GDM1 (cell line): ENCODE measurements at places on chromosomes 6 and 20.

- no peak for DNase-seq
Observed at GRCh38 chr6:133301835-133302234, 60.7 kb downstream of the EYA4 start.

DNA sequence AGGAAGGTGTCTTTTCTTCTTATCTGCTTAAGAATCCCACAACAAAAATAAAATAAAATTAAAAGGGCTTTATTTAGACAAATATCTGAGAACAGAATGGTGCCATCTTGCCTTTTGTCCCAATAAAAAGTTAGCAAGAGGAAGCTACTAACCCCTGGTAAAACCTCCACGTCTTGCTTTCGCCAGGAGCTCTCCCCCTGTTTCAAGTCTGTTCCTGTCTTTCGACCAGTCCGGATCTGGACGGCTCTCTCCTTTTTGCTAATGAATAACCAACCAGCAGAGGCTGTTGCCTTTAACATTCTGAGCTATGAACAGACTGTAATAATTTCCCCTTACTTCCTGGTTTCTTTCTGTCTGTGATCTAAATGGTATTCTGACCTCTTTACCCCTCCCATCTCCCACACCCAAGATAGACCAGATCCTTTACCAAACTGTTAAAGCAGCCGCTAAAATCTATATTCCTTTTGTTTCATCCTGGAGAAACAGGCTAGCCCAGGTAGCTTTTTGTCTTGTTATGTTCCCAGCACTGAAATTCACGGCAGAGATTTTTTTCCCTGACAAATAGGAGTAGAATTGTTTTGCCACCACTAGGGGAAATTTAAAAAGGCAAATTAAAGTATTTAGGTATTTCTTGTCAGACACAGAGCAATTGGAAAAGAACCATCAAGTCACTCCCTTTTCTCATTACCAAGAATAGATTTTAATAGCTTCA lies at the start of gene FRK:
Gene FRK, minus strand, starts transcription at position 320 of the 712 bp plus-strand sequence. CDS start 580 bp downstream, outside the sequence.
- DNase-seq: no peak

DNA sequence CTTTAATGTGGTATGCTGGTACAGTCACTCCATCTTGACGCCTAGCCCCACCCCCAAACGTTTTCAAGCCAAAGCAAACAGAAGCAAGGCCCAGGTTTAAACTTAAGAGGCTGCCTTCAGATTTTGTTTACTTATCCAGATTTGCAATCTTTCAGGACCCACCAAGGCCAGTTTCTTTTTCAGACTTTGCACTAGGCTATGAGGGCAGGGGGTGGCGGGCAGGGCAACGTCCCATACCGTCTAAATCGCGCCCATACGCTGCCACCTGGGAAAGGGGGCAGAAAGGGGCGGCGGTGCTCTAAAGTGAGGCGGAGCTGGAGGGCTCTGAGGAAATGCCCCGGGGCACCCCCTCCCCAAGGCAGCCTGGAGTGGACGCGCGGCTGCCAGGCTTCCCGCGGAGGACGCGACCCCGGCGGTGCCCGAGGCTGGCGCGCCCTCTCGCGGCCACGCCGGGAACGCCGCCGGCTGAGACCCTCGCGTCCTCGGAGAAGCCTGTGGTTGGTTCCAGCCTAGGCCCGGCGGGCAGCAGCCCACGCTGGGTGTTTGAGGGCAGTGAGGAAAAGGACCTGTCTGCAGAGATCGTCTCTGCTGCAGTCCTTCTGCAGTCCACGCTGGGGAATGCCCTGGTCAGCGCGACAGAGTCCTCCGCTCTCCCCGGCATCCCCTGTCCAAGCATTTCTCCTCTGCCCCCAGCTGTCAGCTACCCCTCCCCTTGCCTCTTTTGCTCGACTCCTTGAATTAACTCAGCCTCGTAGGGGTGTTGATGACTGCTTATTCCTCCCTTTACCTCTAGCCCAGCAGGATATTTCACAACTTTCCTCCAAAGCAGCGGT lies 129.2 kb upstream of the PRND start:
- peak; percentile 21 for DNase-seq

- no peak for DNase-seq
Observed at GRCh38 chr6:147190556-147190955, 13.7 kb upstream of the STXBP5 start.

DNA sequence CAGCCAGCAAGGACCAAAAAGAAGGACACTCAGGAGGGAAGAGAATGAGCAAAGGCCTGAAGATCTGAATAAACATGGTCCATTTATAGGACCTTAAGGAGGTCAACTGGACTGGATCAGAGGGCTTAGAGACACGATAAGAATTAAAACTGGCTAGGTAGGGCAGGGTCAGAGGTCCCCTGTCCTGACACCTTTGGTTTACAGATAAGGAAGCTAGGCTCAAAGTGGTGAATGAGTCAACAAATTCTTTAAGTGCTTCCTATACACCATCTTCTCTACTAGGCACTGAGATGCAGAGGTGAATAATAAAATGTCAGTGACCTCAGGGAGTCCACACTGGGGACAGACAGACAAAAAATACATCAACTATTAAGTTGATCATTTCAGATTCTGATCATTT lies 70.3 kb downstream of the HIVEP2 start:
- no peak for DNase-seq

DNA sequence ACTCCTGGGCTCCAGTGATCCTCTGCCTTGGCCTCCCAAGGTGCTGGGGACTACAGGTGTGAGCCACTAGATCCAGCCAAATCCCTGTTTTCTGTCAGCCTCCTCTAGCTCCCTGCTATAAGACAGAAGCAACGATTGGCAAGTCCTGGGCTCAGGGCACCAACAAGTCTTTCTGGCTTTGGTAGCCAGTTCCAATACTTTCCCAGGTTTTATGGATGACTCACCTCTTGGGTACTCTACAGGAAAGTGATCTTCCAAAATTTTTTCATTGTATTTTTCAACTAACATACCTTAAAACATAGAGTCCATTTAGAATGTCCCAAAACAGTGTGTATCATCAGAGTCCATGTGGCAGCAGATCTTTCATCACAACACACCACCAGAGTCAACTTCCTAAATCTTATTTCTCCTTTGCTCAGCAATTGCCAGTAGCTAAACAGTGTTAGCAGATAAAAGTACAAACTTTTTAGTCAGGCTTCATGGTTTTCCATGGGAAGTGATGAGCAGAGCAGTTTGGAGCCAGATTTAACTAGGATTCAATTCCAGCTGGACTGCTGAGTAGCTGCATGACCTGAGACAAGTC lies 13.3 kb downstream of the GABBR1 start:
- no peak for DNase-seq

DNA sequence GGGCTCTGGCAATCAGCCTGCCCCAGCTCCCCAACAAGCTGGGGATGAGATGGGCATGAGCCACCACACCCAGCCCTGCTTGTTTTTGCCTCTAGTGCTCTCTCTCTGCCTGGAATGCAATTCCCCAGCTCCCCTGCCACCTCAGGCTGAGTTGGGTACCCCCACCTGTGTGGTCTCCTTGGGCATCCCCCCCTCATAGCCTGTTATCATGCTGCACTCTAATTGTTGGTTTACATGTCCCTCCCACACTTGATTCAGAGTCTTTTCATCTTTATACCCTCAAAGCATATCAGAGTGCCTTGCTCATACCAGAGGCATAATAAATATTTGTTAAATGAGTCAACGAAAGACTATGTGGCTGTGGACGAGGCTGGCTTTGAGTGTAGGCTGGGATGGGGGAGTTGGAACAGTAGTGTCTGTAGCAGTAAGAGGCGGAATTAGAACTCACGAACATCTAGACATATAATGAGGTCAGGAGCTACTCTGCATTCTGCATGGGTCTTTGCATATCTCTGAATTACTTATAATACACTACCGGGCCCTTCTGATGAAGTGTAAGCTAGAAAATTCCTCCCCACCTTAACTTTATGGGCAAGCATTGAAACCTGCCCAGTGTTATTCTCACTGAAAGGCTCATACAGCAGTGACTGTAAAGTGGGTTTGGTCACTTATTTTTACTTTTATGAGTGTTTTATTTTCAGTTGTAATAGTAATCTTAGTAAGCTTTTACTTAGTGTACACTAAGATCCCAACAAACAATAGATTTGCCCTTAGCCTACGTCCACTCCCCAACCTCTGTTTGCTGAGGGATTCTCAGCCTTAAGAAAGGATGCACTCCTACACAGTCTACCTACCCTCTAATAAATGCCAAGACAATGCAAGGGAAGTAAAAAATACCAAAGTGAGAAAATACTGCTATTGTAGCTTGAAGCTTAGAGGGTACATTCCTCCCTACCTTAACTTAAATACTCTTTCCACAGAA lies 58.7 kb downstream of the EDN1 start:
- DNase-seq: no peak

GRCh38 chr6:35691027-35691824 lies 2.5 kb upstream of the FKBP5 start:
- no peak for DNase-seq

- DNase-seq: no peak
Observed at GRCh38 chr6:9841886-9842725, 572.8 kb downstream of the TFAP2A start.

GRCh38 chr6:12903246-12903645 lies 186.7 kb downstream of the PHACTR1 start:
- DNase-seq: no peak

DNA sequence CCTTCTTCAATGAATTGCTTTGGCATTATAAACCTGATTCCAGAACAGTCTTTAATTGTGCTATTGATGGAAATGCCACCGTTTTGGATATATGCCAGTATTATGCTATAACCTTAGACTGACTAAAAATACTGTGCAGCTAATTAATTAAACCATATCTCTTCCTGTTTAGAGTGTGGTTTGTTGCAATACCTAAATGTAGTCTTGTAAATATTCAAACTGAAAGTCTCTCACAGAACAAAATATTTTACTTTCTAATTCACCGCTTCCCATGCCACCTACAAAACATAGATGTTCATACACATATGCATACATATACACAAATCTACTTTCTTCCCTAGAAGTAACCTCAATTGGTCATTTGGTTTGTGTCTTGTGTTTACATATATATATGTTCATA lies 126.6 kb downstream of the SIM1 start:
- DNase-seq: no peak

DNA sequence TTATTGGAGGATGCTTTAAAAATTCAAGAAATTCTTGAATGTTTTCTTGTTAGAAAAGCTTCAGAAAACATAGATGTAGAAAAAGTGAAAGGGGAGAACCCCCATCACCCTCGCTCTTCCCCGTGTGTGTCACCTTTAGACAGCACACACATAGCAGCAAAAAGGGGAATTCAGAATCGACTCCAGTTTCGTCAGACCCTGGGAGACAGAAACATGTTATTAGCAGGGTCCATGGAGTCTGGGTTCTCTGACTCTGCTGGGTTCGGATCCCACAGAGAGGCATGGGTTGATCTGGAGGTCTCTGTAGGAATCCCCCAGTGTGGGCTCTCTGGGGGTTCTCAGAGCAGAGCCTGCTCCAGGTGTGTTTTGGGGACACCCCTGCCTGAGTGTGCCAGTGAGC lies 43.7 kb downstream of the ARHGAP40 start:
- no peak for DNase-seq
